ENCODE measurements at places on chromosomes 4 and X.

GRCh38 chr4:14924076-14924811 is 78.0 kb upstream of the CPEB2 start:
- no peak for DNase-seq

- DNase-seq = no peak
These were observed 244.5 kb upstream of the FSTL5 start for GRCh38 chr4:162408309-162408708.

DNA sequence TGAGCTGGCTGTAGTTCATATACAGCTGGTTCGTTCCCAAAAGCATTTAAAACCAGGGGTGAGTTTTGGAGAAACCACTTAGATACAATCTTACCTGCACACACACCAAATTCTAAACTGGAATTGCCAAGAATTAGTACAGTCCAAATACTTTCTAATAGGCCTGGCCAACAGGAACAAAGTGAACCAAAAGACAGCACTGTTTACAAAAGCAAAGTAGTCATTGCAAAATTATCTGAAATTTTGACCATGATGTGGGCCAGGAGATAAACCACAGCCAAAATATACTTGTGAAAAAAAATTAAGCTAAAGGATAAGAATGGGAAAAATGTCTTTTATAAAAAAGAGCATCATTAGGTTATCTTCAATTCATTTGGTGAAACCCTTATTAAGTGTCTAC is 37.9 kb upstream of the NAP1L5 start:
- no peak for DNase-seq

DNA sequence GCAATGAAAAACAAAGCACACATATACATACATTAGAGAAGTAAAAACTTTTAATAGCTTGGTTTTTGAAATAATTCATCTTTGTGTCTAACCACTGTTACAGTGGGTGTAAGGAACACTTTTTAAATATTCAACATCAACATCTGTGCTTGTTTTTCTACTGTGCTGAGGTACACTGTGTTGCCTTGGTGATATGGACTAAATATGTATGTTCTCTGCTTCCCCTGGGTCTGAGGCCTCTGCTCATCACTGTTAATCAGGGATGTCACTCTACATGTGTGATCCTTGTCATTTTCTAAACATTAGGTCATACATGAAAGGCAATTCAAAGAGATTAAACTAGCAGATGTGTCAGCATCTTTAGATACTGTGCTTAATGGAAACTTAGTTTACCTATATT is 10.9 kb downstream of the MCTS1 start:
- no peak for DNase-seq

GRCh38 chrX:47515941-47516665 is 33.1 kb upstream of the ZNF41 start:
- DNase-seq = no peak

GRCh38 chr4:55592014-55592413 is at the start of gene PDCL2:
Gene PDCL2 (minus strand): TSS chr4:55592245. CDS start chr4:55592109, 136 bp downstream.
- no peak for DNase-seq

DNA sequence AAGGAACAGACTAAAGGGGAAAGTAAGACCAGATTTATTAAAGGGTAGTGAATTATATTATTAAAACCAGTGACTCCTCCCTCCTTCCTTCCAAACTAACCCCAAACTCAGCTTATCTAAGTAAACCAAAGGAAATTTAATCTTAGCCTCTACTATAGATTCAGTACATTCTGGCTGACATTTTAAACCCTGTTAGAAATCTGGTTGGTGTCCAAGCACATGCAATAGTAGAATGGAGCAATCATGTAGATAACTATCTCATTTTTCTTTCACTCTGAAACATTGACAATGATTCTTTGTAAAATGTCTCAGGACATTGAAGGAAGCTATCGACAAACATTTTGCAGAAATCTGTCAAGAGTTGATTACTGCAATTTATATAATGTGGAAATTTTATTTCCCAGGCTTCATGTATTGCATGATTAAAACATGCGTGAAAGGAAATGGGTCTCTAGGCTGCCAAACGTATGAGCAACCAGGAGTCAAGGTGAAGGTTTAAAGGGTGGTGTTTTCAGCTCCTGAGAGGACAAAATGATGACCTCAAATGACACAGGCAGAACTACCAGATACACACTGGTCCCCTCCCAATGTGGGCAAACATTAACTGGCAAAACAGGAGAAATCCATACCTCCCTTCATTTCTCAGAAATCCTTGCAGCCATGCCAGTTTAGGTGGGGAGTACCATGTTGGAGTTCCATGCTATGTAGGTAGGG is 58.2 kb upstream of the RBM47 start:
- DNase-seq = no peak

- DNase-seq = no peak
These were observed 36.0 kb upstream of the NSUN7 start for GRCh38 chr4:40713798-40714197.

DNA sequence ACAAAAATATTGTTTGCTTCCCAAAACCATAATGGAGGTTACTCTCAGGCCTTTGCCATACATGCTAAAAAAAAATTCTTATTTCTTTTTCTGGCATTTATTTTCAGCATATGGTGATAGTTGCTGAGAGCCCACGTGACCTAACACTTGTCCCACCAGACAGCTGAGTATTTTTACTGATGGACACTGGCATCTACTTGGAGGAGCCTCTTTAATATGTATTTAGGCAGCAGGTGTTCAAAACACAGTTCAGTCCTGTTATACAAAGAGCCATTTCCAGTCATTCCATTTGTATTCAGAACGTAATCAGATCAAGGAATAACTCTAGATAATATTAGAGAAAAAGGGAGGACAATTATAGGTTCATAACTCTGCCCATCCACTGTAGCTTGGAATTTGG is 95.5 kb downstream of the CXCL13 start:
- DNase-seq = no peak

DNA sequence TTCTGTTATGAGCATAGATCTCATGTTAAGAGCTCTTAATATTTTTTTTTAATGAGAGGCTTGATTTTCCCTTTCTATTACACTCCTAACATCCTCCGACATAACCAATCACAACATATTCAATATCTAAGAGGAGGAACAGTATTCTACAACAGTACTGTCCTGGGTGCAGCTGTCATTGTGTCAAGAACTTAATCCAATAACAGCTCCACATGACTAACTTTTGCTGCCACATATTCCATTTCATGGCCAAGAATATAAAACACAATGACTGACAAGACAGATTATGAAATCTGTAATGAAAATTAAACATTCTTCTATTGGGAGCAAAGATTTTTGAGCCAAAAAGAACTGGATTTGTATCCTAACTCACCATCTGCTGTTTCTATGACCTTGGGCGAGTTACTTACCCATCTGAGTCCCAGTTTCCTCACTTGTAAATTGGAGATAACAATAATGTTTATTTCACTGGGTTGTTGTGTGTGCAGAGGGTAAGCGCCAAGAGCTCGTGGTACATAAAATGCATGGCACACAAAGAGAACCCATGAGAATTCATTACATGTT is 405.6 kb downstream of the SPRY1 start:
- DNase-seq = no peak

DNA sequence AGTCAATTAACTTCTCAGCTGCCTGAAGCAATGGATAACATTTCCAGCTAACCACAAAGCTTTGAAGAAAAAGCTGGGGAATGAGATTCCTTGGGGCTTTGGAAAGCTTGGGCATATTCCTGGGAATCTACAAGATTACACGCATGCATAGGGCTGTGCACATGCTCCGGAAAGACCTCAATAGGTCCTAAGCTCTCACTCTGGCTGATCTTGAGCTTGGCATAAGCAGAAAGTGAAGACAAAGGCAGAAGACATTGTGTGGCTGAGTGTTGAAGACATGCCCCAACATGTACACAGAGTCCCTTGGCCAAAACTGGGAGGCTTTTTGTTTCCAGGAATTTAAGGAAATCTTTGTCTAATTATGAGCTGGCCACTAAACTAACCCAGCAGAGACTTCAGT is 31.2 kb downstream of the ATG4A start:
- no peak for DNase-seq

- no peak for DNase-seq
These were observed 22.9 kb upstream of the TRIM2 start for GRCh38 chr4:153181293-153181692.

- DNase-seq = peak; percentile 64
These were observed 2.2 kb downstream of the PPA2 start for GRCh38 chr4:105471566-105472176.

DNA sequence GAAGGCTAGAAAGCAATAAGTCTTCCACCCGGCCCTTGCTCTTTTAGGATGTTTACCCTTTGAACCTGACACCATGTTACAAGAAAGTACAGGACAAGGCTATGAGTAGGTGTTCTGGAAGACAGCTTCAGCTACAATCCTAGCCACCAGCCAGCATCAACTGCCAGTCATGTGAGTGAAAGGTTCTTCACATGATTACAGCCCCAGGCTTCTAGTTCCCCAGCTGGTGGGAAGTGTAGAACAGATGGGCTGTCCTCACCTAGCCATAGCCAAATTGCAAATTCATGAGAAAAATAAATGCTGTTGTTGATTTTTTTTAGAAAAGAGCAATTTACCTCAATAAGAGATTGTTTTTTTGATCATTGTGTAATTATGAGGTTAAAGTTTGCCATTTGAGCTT is 60.8 kb downstream of the GRXCR1 start:
- no peak for DNase-seq

GRCh38 chrX:97529536-97530200 is 646.0 kb downstream of the RPA4 start:
- no peak for DNase-seq

- no peak for DNase-seq
These were observed 419 bp downstream of the ADD1 start for GRCh38 chr4:2843941-2844584.

DNA sequence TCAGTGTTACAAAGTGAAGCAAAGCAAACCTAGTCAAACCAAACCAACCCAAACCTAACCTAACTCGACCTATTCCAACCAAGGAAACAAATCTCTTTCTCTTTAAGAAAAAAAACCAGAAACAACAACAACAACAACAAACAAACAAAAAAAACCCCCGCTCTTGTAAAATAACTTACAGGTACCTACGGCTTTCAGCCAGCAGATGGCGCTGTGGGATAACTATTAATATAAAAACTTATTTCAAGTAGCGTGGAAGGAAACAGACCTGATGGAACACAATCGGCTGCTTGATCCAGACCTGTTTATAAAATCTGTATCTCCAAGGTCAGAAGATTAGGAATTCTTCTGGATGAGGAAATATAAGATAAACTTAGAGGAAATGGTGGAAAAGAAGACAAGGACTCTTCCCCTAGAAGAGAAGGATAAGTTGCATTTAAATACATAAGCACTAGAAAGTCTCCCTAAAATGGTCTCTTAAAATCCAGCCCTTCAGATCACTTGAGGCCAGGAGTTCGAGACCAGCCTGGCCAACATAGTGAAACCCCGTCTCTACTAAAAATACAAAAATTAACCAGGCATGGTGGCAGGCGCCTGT is 34.4 kb upstream of the CDKL5 start:
- DNase-seq = peak; percentile 14

- no peak for DNase-seq
These were observed 35.3 kb downstream of the LGI2 start for GRCh38 chr4:24995346-24995919.

GRCh38 chr4:121306931-121307330 is 73.9 kb downstream of the QRFPR start:
- DNase-seq = no peak

GRCh38 chr4:52744588-52744987 is 6.6 kb downstream of the ERVMER34-1 start:
- DNase-seq = no peak

DNA sequence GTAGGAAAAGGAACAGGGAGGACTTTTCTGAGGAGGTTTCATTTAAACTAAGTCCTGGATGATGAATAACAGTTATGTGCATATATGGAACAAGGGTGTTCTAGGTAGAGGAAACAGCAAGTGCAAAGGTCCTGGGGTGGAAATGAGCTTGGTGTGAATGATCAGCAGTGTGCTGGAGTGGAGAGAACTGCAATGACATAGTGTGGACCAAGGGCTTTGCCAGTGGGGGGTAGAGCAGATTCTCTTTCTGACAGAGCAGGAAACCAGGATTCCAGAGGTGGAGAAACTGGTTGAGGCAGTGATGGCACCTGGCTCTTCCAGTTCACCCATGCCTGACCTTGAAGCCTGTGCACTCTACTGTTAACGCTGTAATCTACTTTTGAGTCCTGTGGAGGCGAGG is 1.7 kb downstream of the PPP1R3F start:
- DNase-seq = no peak

DNA sequence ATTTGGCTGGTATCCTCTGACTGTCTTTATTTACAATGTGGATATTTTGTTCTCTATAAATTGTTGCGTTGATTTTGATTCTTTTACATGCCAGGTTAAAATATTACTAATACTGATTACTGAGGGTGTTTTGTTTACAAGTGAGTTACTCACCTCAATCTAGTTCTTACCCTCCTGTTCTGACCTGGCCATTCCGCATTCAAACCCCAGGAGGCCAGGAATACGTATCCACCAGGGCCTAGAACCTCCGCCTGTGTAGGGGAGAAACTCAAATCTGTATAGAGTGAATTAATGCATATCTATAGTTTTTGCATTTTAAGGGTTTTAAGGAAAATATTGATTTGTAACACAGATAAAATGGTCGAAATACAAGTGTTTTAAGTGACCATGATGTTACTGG is 2.6 kb upstream of the ZFP42 start:
- no peak for DNase-seq

DNA sequence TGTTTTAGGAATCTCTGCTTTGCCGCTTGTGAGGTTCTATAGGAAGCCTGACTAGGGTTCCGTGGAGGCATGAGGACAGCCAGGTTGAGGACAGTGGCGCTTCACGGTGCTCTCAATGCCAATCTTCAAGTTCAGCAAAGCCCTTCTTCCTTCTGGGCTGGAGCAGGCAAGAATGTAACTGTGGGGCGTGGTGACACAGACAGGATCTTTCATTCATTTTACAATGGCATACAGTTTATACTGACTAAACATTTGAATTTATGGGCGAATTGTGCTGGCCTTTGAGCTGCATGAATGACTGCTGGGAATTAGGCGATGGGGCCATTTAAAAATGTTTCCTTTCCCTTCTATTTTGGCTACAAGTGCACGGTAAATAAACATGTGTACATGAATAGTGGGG is 2.9 kb upstream of the NHS start:
- DNase-seq = no peak

DNA sequence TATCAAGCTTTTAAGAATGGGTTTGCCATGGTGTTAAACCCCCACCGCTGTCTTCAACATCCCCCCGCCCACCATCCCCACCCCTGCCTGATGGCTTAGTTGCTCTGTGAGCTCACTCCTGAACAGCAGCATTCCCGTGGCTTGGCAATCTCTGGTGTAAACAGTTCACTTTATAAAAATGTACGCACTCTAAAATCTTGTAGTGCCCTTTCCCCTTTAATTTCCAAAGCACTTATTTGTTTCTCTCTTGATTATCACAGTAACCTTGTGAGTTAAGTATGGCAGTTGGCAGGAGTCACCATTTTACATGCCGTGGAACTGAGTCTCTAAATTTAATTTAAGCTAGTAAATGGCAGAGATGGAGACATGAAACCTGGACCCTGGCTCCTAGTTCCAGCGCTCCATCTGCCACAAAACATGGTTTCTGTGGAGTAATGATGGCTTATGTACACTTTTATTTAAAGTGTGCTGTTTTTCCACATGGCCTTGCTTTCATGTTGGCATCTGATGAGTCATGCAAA is 123.1 kb downstream of the AFF1 start:
- DNase-seq = no peak

All from activated T-helper 1 cell treated with anti-CD3 and anti-CD28 coated beads, Interleukin-12 subunit alpha, Interleukin-12 subunit beta, Interleukin-2, Interleukin-4 antibody, amounts not matched to agents 30 ng/mL and 10 ng/mL and 1 ng/mL, durations not matched to agents 14 hours and 24 hours and 36 hours (primary cell).